ENCODE measurements at places on chromosomes 5 and 9. TPM values are rescaled to one million over a fixed set of nuclear protein-coding genes. Genes with fewer than 3 reads are reported as not detected.

DNA sequence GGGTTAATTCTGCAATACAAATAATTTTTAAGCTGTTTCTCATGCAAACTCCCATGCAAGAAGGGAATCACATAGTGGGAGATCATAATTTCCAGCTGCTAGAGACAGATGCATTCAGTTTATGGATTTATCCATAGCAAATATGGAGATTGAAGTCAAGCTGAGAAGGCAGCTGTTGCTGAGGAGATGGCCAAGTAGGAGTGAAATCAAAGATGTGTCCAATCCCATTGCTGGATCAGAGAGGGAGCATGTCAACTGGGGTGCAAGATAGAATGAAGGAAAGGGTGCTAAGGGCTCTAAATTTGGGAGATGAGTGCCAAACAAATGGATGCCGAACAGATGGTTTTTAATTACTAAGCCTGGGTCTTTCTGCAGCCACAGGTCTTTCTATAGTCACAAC, 504.5 kb downstream of the NFIB start:
- H3K27me3 ChIP-seq: no peaks in the 10 kb centered on the region
- no peak overlapping the region for H3K4me3 ChIP-seq
- no peak overlapping the region for H3K27ac ChIP-seq
- no peaks in the 10 kb centered on the region for H3K36me3 ChIP-seq

DNA sequence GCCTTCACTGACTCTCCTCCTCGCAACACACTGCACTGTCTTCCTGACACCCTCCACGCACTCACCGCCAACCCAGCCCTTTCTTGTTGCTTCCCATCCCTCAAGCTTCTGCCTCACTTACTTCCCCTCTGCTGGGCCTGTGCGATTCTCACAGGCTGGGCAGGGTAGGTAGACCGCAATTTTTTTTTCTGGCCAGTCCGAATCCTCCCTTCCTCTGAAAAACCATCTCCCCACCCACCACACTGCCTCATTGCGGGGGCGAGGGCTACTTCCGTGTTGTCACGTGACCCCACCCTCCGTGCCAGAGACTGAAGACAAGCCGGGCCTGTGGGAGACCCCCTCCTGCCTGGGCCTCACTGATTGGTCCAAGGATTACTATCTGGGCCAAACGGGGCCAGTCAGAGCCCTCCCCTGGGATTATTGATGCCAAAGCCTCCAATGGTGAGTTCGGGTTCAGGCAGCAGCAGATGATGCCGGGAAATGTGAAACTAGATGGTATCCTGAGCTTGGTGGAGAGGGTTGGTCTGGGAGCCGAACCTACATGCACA, 73.1 kb downstream of the STK10 start:
- DNase-seq: peak; percentile 54
- H3K4me1 ChIP-seq: peaks cover 67% of the 10 kb centered on the region
- no peak overlapping the region for H3K4me3 ChIP-seq
- H3K27ac ChIP-seq: peak overlapping the region; percentile 60

- no peak overlapping the region for H3K4me3 ChIP-seq
- peaks cover 11% of the 10 kb centered on the region for H3K4me1 ChIP-seq
- no peak overlapping the region for H3K27ac ChIP-seq
- no peak for DNase-seq
- no peaks in the 10 kb centered on the region for H3K27me3 ChIP-seq
These were observed 119.8 kb downstream of the ENTREP1 start for GRCh38 chr9:69444791-69445190.

DNA sequence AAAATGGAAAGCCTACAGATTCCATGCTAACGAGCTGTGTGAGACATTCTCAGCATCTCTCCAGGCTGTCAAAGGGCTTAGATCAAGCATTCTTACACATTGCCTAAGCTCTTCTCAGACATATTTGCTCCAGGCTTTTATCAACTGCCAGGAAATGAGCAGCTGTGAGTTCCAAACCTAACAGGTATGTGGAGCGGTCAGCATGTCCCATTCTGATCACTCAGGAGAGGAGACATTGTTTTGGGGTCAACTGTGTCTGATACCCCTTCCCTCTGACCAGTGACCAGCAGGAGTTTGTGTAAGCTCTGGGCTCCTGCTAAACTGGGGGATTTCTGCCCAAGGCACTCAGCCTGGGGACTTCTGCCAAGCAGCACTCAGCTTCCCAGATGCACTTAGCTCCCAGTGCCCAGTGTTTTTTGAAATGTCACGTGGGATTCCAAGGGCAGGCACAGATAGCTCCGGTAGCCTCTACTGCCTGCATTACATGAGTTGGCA, 229.1 kb downstream of the SEC61B start:
- H3K4me3 ChIP-seq: no peak overlapping the region
- peak overlapping the region; percentile 84 for H3K27ac ChIP-seq
- no peaks in the 10 kb centered on the region for H3K36me3 ChIP-seq
- H3K27me3 ChIP-seq: no peaks in the 10 kb centered on the region

GRCh38 chr5:60352992-60353599, 346.9 kb downstream of the DEPDC1B start:
- H3K27ac ChIP-seq: no peak overlapping the region
- no peaks in the 10 kb centered on the region for H3K4me1 ChIP-seq
- no peaks in the 10 kb centered on the region for H3K36me3 ChIP-seq
- no peak for DNase-seq
- H3K27me3 ChIP-seq: no peaks in the 10 kb centered on the region

DNA sequence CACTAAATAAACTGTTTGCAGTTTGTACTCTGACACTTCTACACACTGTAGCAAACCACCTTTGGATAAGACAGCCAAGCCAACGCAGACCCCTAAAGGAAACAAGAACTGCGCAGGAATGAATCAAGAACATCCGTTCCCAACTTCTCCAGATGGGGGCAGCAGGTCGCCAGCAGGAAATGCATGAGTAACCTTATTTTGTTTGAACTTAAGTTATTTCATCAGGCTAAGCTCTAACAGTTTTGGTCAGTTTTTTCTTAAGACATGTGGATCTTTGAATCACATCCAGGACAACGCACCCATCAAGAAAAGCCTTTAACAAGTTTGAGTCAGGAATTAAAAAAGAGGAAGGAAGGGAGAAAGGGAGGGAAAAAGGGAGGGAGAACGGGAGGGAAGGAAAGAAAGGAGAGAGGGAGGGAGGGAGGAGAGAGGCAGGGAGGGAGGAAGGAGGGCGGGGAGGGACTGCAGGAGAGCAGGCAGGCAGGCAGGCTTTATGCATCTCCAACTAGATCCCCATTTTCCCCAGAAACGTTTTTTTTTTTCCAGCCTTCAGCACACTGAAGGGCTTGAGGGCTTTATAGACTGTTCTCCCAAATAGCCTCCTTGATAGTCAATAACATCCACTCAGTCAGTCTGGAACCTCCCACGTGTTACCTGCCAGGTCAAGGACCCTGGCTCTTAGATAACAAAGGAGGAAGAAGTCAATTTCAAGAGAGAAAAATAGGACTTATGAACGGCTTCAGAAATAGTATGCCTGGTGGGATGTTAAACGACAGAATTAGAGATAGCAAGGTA, 22.2 kb downstream of the BHMT start:
- H3K4me1 ChIP-seq: peaks cover 13% of the 10 kb centered on the region
- H3K4me3 ChIP-seq: peak overlapping the region; percentile 51
- DNase-seq: peak; percentile 53
- peak overlapping the region; percentile 66 for H3K27ac ChIP-seq
- H3K27me3 ChIP-seq: no peaks in the 10 kb centered on the region

- H3K36me3 ChIP-seq: no peaks in the 10 kb centered on the region
- H3K4me3 ChIP-seq: no peak overlapping the region
- no peak for DNase-seq
- H3K4me1 ChIP-seq: no peaks in the 10 kb centered on the region
- no peaks in the 10 kb centered on the region for H3K27me3 ChIP-seq
- no peak overlapping the region for H3K27ac ChIP-seq
These were observed 103.3 kb downstream of the CWC27 start for GRCh38 chr5:64872044-64872443.

DNA sequence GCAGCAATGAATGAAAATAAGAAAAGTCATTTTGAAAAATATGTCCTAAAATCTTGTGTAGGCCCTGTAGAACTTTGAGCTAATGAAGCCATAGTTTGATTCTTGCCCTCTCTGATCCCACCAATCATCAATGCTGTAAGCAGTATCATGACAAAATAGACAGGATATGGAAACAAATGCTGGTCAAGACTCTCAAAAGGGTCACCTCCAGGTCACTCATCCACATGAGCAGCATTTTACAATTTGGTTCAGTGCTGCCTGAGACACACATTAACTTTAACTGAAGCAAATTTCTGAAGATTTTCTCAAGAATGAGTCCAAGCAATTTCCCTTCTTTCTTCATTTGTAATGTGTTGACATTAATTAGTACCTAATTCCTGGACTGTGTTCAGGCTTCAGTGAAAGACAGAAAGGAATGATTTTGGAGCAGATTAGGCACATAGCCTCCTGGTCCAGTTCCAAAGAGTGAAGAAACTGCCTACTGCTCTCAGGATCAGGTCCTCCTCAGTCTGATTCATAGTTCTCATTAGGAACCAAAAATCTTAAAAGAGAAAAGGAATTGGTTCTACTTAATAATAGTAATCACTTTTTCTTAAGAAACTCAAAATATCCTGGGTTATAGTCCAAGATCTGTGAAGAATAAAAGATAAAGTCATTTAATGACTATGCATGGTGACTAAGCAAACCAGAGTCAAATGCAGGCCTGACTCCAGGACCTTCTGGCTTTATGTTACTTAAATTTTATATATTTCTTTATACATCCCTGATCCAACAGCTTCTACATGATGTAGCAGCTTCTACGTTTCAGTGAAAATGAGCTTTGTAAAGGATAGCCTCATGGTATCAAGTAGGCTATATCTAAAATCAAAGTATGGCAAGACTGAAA, 192.1 kb upstream of the RGMB start:
- no peak overlapping the region for H3K4me3 ChIP-seq
- DNase-seq: no peak
- H3K27me3 ChIP-seq: no peaks in the 10 kb centered on the region

DNA sequence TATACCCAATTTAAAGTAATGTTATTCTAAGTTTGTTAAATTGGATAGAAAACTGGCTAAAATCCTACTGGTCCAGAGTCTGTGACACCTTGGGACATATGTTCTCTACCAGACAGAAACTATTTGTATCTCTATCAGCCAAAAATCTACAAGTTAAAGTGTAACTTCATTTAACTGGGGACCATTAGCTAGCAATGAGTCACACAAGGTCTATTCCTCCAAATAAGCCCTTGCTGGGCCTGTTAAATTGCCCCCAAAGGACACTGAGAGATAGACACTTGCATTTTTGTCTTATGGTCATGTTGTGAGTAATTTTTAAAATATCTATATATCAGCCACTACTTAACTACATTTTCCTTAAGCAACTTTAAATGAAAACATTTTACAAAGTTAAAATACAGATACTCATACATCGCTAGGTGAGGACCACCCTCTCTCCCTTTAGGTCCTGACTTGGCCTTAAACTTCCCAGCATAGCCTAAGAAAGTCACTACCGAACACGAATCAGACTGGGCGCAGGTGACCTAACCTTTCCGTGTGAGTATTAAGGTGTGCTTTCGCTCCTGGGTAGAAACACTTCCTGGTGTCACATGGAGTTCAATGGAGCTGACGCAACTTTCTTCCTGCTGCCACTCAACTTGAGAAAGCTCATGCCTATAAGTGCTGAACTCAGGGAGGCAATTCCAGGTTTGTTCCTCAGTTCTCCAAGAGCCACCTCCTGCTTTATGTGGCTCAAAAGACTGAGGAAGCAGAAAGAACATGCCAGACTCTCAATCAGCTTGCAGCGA, 249.1 kb downstream of the DIRAS2 start:
- H3K36me3 ChIP-seq: no peaks in the 10 kb centered on the region
- no peaks in the 10 kb centered on the region for H3K27me3 ChIP-seq
- DNase-seq: no peak

DNA sequence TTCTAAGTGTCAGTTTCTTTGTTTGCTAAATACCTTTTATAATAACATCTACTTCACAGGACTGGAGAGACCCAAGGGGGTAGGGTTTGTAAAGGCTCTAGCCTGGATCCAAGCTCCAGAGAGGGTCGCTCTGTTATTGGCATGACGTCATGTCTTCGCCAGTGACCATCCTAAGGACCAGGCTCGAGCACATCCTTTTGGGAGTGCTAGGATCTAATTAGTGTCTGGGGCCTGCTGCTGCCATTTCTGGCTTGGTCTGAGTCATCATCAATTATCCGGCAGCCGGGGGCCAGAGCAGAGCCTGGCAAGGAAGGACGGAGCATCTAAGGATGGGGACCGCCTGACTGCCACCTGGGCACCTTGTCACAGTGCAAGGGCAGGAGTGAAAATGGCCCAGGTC, 153.0 kb downstream of the NSG2 start:
- no peak overlapping the region for H3K4me3 ChIP-seq
- no peak for DNase-seq
- no peaks in the 10 kb centered on the region for H3K36me3 ChIP-seq
- H3K27me3 ChIP-seq: peaks cover 20% of the 10 kb centered on the region
- H3K4me1 ChIP-seq: no peaks in the 10 kb centered on the region
- no peak overlapping the region for H3K27ac ChIP-seq

DNA sequence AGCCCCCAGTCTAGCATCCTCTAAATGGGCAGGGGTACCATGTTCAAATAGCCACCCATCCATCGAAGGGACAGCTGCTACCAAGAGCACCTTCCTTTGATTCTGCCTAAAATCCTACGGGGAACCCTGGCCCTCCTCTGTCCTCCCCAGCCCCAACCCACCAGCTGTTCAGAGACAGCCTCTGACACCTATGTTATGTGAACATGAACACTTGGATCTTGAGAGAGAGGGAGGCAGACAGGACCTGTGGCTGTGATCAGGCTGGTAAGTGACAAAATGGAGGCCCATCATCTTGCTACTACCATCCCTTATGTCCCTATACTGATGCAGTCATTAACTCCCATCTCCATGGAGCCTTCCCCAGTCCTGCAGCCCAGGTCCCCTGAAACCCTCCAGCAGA, 8.2 kb downstream of the SLC23A1 start:
- peak overlapping the region; percentile 78 for H3K27ac ChIP-seq
- no peaks in the 10 kb centered on the region for H3K27me3 ChIP-seq
- H3K36me3 ChIP-seq: peaks cover 28% of the 10 kb centered on the region
- peaks cover 35% of the 10 kb centered on the region for H3K4me1 ChIP-seq
- H3K4me3 ChIP-seq: no peak overlapping the region

DNA sequence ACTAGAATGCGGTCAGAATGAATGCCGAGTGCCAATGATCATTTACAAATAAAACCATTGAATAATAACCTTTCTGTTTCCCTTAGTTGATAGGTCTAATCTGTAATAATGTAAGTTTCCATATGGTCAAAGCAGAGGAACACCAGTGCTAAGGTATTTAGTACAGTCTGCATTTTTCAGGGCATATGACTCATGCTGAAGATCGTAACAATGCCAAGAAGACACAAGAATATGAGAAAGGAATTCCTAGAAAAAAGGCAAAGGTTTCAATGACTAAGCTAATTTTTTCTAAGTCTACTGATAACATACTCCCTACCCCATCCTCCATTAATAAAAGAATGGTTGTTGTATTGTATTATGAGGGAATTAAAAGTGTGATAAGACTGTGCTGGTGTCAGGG, 2.8 kb downstream of the OR1L8 start:
- no peak overlapping the region for H3K27ac ChIP-seq
- H3K27me3 ChIP-seq: no peaks in the 10 kb centered on the region
- DNase-seq: no peak
- H3K36me3 ChIP-seq: no peaks in the 10 kb centered on the region
- no peak overlapping the region for H3K4me3 ChIP-seq
- no peaks in the 10 kb centered on the region for H3K4me1 ChIP-seq

IL4 gene
- total RNA-seq: not detected

C9orf72 gene
- 15.6 TPM for total RNA-seq

HCN1 gene
- 0.14 TPM for total RNA-seq

C9 gene
- not detected for total RNA-seq

TNC gene
- total RNA-seq: 3.4 TPM

PRDM12 gene
- not detected for total RNA-seq

CHSY3 gene
- total RNA-seq: 0.85 TPM

GEMIN5 gene
- 14.0 TPM for total RNA-seq

SH3RF2 gene
- 376 TPM for total RNA-seq

TAF11L8 gene
- not detected for total RNA-seq
